Fibroblast of skin of left biceps (primary cell): ENCODE measurements at places on chromosomes 7 and 10.
A peak's percentile ranks its signal among the peaks of the same experiment; 100 is the strongest.

DNA sequence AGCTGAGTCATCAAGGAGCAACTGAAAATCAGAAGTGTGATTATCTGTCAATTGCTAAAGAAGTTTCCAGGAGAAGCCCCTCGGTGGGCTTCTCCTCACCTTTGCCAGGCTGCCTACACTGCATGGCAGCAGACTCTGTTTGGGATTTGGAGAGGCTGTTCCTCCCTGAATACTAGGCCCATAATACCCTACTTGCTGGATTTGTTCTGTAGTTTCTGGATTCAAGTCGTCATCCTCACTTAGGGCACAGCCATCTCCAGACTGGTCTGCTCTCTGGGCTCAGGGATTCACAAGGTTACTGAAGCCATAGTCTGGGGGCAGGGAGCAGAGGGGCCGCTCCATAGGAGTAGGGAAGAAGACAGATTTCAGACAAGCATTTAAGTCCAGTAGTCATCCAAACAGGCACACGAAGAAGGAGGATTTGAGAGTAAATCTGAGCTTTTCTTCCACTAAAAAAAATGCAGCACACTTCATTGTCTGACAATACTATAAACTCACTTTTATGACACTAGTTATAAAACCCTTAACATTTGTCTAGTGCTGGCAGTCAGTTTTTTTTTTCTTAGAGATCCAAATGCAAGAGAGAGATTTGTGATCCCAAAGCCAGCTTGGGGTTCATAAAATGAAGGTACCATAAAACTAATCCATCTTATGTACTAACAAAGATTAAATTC is 723.3 kb downstream of the GRID1 start:
- DNase-seq = no peak

- DNase-seq = peak; percentile 51
Observed at GRCh38 chr7:32892521-32893206, 1.1 kb upstream of the KBTBD2 start.

GRCh38 chr10:104577861-104578521 is 63.1 kb upstream of the SORCS3 start:
- peak; percentile 12 for DNase-seq

- DNase-seq = peak; percentile 51
Observed at GRCh38 chr10:70296406-70296899, 12.6 kb upstream of the NPFFR1 start.

- DNase-seq = no peak
Observed at GRCh38 chr10:101487399-101487798, 100.7 kb downstream of the POLL start.

- DNase-seq = peak; percentile 33
Observed at GRCh38 chr7:39702133-39702532, 78.8 kb downstream of the RALA start.

DNA sequence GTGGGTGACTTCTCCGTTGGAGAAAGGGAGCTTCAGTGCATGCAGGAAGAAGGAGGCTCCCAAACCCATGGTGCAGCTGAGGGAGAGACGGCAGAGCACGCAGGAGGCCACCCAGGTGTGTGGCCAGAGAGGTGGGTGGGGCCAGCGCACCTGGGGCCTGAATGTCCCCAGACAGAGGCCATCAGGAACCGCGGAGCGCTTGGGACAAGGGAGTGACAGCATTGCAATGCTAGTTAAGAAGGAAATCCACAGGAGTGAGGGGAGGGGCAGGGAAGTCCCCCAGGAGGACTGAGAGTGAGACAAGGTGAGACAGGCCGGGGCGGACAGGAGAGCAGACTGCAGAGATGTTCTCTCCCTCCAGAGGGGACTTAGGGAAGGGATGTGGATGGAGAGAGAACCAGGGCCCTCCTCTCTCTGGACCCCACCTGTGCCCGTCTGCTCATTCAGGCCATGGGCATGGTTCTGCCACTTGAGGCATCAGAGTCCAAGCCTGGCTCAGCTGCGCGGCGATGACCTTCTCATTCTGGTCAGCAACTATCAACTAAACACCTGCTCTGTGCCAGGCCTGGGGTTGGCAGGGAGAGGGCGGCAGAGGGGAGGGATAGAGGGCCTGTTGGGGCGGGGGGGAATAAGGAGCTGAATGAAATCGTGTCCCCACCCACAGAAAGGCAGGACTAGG is 69.4 kb upstream of the COL13A1 start:
- DNase-seq = no peak

- no peak for DNase-seq
Observed at GRCh38 chr7:141076377-141076776, 2.5 kb downstream of the TMEM178B start.

GRCh38 chr10:122286867-122287266 is 15.8 kb downstream of the BTBD16 start:
- DNase-seq = peak; percentile 38

DNA sequence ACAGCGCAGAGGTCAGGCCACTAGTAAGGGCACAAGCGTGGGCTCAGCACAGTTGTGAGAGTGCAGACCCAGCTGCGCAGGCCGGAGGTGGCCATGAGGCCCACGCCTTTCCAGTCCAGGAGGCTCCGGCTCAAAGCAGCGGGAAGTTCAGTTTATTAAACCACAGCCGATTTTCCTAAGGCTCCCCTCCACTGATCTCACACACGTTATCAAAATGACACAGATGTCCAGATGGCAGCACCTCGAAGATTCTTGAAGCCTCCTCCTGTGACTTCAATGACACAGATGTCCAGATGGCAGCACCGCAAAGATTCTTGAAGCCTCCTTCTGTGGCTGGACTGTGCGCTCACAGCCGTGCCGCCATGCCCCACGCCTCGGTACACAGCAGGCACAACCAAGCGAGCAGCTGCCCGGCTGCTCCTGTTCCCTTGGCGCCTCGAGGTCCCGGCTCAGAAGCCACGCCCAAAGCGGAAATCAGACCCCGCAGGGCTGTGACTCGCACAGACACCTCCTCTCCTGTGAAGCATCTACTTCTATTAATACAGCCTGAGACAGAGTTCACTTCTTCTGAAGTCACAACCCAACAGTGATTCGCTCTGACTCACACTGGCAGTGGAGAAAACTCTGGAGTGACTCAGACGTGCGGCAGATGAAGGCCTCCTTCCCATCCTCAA is 122.7 kb downstream of the MAD1L1 start:
- DNase-seq = peak; percentile 73

GRCh38 chr7:52682993-52683392 is 352.4 kb upstream of the POM121L12 start:
- DNase-seq = no peak

DNA sequence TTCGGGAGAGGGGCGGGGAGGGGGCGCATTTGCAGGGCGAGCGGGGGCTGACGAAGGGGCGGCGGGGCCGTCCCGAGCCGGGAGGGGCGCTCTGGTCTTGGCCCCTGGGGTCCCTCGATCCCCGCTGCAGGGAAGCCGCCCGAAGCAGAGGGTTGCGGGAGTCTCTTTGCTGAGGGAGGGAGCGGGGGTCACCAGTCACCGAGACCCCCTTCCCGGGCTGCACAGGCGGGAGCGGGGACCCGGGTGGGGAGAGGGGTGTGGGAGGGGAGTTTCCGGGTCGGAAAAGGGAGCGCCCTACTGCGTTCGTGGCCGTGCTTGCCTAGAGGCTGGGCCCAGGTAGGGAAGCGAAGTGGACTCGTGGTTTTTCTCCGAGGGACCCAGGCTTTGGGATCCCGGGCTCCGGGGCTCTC is 422 bp downstream of the AP1S1 start:
- DNase-seq = no peak

GRCh38 chr7:51045319-51046102 is 262.8 kb upstream of the GRB10 start:
- no peak for DNase-seq

DNA sequence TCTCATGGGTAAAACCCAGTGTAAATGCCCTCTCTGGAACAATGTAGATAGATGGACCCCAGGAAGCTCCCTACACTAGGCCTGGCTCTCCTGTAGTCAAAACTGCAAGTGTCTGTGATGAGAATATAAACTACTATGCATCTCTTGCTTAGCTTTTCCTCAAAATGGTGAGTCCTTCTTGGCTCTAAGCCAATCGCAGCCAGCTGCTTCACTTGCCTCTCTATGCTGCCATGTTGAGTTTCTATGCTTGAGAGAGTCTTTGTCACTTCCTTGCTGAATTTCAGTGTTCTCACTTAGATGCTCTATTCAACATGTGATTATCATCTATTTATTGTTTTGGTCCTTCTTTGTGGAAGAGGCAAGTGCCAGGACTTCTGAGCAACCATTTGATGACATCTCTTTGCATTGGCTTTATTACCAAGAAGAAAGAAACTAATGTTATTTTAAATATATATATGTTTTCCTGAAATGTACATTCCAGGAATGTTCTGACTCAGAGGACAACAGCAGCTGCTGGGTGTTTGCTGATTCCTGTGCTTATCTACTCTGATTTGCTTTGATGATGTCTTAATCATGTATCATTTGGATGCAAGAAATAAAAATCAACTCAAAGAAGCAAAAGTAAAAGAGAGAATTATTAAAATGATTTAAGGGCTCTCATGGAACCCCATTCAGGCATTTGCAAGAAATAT is 16.6 kb downstream of the TAS2R40 start:
- DNase-seq = no peak

GRCh38 chr7:75795831-75796285 is 17.7 kb downstream of the CCL24 start:
- DNase-seq = no peak

GRCh38 chr10:120948889-120949608 is 97.9 kb downstream of the WDR11 start:
- peak; percentile 35 for DNase-seq
